ENCODE measurements at places on chromosomes 1 and 21. TPM values are rescaled to one million over a fixed set of nuclear protein-coding genes. Genes with fewer than 3 reads are reported as not detected.
A peak's percentile ranks its signal among the peaks of the same experiment; 100 is the strongest.

GRCh38 chr21:41121785-41122415, 46.1 kb upstream of the BACE2 start:
- peak; percentile 79 for DNase-seq

TIE1 gene
- 27.8 TPM for total RNA-seq

DNA sequence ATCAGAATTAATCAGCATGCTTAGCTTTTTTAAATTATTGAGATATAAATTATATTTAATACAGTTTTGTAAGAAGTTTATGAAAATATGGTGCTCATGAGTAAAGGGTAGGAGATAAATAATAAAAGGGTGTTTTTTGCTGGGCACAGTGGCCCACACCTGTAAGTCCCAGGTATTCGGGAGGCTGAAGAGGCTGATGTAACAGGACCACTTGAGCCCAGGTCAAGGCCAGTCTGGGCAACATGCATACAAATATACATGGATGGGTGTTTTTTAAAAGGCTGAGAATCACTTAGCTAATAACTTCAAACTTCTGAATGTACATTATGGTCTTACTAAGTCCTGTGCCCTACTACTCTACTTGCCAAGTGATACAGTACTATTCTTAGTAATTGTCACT, 73.2 kb downstream of the TRIM33 start:
- DNase-seq = no peak

FAF1 gene
- total RNA-seq = 46.6 TPM

GRCh38 chr1:16727190-16728111, 12.9 kb upstream of the RNU1-4 start:
- no peak for DNase-seq

Data from heart left ventricle (tissue), 16 donors.